ENCODE measurements at places on chromosomes 2 and 18.

DNA sequence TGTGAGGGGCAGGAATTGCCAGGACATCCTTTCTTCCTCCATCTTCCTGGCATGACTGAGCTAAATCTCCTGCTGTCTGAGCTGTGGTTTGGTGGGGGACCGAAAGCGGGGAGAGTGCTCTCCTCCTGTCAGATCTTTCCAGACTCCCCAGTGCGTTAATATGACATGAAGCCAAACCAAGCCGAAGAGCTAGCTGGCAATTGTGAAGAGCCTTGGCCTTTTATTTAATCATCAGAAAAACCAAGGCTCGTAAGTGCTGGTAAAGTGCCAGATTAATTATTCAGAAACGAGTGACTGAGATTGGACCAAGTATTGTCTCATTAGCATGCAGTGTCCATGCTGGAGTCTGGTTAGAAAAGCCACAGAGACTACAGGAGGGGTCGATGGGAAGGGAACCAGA lies 14.5 kb upstream of the LRPPRC start:
- no peak for DNase-seq

- DNase-seq: no peak
These were observed 132.9 kb downstream of the MYO5B start for GRCh38 chr18:50061876-50062517.

DNA sequence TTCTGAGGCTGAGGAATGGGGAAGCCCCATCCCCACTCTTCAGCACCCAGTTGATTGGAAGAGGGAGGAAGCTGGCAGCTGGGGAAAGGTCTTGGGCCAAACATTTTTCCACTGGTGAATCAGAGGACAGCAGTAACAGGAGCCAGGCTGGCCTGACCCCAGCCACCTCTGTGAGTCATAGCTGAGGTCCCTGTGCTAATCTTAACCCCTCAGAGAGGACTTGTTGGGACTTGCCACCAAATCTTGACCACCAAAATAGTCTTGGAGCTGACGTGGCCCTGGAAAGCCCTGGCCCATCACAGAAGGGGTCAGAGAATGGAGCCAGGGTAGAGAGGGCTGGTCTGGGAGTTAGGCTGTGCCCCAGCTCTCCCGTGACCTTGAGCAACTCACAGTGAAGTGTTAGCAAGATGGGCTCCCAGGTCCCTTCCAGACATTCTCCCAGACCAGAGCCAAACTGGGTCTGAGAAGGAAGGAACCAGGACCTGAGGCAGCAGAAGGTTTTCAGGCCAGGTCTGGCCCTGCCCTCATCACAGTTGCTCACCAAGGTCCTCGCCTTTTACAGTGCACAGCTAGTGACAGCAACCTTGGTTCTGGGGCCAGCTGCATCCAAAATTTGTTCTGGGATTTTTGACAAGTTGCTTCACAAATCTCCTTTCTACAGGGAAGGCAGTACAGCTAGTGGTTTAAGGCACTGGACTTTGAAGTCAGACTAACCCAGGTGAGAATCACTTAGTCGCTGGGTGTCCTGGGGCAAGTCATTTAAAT lies 266.6 kb downstream of the CYP26B1 start:
- peak; percentile 63 for DNase-seq

DNA sequence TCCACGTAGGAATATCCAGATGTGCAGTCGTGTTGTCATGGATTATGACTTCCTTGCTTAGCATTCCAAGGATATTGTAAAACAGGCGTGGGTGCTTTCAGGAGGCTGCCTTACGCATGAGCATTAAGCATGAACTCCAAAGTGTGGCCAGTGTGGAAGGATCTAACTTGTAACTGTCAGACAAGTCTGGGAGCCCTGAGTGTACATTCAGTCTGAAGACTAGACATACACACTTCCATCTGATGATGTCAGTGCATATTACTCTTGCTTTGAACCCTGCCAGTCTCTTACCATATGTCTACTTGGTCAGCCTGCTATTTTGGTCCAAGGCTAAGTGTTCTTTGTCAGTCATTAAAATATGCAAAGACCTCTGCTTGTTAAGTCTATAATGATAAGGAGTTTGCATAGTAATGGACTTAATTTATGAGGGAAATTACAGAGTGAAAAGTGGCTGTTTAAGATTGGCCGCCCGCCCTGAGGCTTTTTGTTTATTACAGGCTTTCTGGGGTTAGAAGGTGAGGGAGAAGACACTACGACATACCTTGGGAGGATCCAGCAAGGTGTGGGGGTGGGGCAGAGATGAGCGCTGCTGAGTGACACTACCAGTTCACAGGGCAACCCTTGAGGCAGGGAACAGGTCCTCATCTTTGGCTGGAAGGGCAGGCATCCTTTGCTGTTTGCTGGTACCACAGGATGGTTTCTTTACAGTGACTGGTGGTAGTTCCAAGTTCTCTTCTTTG lies 48.3 kb downstream of the CABLES1 start:
- no peak for DNase-seq

DNA sequence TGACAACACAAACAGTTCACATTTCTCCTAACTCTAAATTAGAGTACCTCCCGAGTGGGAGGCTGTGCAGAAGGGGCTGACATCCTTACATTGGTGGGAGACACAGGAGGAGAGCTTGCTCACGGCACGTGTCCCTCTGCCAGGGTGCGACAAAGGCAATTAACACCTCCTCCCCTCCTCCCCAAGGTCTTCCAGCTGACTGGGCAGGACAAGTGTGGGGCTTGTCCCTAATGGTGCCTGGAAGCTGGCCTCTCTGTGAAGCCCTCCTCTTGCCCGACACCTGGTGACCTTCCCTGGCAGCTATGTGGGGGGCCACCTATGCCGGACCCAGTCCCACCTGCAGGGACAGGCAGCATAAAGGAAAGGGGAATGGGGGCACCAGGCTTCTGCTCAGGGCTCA lies 57.0 kb downstream of the FAM168B start:
- DNase-seq: no peak

DNA sequence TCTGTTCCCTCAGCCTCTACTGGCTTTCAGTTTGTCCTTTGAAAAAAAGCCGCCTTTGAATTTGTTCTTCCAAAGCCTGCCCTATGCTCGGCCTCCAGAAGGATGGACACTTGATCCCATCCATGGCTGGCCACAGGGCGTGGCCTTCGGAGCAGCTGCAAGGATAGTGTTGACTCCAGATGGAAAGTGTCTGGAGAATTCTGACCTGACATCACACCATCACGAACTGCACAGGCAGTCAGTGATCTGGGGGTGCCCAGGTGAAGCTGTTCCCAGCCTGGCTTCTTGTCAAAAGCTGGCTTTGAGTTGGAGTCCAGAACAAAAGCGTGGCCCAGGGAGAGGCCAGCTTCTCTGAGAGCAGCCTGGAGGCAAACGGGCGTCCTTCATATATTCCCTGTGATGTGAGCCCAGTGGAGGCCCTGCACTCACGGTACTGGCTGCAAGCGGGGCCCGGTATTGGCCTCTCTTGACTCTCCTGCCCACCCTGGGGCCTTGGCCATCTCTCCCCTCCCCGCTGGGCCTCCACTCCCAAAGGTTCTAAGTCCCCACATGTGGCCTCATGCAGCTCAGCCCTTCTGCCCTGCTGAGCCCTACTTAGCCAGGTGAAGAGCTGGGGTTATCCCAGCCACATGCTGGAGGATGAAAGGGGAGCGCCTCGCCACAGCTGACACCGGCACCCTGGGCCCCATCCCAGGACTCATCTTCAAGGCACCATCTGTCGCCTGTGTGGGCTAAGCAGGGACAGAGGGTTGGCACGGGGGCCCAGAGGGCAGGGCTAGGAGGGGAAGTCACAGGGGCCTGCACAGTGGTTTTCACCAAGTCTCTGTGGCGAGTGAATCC lies 20.4 kb upstream of the ATOH8 start:
- no peak for DNase-seq

DNA sequence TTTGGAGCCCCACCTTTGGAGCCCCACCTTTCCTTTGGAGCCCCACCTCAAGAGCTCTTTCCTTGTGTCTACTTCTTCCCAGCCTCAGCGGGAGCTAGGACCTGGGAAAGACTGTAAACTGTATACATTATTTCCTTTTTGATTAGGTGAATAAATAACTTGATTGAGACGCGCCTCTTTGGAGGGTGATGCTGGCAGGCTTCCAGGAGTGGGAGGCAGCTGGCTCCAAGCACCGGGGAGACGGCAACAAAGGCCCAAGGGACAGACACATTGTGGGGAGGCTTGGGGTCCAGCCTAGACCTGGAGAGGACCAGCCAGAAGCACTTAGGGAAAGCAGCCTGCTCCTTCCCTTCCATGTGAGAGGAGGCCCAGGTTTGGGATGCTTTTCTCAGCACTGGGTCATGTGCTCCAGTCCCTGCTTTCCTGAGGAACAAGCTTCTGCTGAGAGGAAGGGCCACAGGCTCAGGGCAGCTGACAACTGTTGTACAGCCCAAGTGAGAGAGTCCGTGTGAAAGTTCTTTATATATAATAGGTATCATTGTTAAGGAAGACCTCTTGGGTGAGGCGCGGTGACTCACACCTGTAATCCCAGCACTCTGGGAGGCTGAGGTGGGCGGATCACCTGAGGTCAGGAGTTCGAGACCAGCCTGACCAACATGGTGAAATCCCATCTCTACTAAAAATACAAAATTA lies 297.2 kb upstream of the SLC14A2 start:
- DNase-seq: no peak

- DNase-seq: peak; percentile 65
These were observed 3.8 kb upstream of the ARHGAP25 start for GRCh38 chr2:68730828-68731227.

- DNase-seq: no peak
These were observed 827.6 kb downstream of the RNF144A start for GRCh38 chr2:7744827-7745226.

- DNase-seq: no peak
These were observed 137.9 kb downstream of the ICOS start for GRCh38 chr2:204074456-204074855.
